NCI-H1092 (cell line): ENCODE measurements at places on chromosomes 2 and 18.

DNA sequence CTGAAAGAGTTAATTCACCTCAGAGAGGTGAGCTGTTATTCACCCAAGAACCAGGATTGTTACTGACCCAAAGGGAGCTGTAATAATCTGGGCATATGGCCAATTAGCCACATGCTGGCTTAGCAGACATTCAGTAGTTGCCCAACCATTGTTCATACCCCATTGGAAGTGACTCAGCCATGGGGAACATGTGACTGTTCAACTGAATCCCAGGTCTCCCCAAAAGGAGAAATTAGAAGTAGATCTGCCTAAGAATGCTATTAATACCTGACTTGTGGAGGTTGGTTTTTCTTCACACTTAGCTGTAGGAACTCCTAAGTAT, 272.6 kb upstream of the UBE2E3 start:
- peak; percentile 26 for DNase-seq

DNA sequence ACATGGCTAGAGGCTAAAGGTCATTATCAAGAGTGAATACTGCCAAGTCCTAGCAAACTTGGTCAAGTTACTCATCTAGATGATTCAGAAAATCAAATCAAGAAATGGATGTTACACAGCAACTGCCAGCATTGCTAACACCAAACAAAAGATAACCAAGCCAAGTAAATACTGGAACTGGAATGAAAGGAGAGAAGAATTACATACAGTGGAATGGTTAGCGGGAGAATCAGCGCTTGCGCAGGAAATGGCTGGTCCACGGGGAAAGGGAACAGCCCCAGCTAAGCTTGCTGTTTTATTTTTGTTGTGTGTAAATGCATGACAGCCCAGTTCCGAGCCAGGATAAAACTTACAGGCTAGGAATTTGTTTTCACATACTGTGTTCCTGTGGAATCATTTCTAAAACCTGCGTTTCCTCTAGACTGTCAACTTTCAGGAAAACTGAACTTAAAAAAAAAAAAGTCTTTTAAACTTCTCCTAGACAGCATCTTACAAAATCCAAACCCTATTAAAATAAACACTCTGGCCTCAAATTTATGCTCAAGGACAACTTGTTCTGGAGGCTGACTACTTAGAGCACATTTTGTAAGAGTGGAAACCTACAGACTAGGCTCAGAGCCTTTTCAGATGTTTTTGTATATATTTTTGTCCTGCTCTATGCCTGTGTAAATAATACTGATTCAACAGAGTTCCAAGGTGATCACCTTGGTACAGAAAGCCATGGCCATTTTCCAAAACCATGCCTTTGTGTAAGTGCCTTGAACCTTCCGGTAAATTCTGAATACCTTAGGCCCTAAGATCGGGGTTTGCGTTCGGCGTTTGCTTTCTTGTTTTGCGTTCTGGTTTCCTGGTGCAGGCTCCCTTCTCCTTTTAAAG, 30.7 kb upstream of the TXNDC2 start:
- DNase-seq = no peak

- DNase-seq = no peak
Observed at GRCh38 chr2:167692191-167692590, 555.2 kb downstream of the STK39 start.

DNA sequence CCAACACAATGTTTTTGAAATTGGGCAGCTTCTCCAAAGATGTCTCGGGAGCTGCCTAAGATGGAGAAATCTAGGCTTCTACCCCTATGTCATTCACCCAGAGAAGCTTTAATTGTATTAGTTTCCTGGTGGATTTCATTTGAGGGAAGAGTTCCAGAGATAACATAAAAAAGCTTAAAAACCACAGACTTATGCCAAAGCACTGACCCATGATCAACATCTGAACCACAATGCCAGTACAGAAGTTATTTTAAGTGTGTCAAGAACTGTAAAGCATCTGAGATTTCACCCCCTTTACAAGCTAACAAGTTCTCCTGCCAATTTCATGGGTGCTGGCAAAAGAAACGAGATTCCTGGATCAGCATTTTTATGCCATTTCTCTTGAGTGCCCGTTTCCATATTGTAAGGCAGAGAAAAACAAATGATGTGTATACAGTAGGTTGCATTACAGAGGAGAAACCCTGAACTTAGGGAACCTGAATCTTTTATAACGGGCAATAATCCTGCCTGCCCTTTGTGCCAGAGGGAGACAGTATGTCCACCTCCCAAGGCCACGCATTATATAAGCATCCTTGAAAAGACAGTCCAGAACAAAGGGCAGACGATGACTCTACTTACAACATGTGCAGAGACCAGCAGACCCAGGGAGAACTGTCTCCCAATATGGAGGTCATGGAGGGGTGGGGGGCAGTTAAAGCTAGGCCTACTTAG, 44.1 kb downstream of the MREG start:
- no peak for DNase-seq
